Tongue (tissue), 3 donors: ENCODE measurements at places on chromosomes 2 and 18. TPM values are rescaled to one million over a fixed set of nuclear protein-coding genes. Genes with fewer than 3 reads are reported as not detected.

DNA sequence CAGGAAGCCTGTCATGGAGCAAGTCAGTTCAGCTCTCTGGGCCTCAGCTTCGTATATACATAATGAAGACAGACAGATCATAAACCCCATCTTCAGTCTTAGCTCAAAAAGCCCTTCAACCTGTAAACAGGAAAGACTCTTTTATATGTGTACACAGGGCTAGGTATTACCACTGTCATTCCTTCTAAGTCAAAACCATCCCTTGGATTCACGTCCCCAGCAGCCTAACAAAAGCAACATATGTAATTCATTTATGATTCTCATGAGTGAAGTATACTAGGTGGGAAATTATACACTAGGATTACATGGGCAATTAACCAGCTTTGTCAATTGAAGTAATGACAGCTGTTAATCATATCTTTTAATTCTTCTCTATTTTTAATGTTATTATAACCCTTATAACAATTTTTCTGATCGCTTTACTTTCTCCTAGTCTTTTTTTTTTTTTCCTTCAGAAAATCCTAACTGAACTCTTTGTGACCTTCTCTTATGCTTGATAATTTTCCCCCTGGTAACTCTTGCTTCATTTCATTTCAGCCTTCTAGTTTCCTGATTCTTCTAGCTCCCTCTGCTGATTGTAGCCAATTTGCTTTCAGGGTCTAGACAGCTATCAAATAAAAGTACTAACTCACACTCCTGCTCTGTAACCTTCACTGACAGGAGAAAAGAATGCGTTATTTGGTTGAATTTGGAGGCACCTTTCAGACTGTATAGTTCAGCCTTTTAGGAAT is 99.7 kb downstream of the RBM43 start:
- DNase-seq = peak; percentile 73

DNA sequence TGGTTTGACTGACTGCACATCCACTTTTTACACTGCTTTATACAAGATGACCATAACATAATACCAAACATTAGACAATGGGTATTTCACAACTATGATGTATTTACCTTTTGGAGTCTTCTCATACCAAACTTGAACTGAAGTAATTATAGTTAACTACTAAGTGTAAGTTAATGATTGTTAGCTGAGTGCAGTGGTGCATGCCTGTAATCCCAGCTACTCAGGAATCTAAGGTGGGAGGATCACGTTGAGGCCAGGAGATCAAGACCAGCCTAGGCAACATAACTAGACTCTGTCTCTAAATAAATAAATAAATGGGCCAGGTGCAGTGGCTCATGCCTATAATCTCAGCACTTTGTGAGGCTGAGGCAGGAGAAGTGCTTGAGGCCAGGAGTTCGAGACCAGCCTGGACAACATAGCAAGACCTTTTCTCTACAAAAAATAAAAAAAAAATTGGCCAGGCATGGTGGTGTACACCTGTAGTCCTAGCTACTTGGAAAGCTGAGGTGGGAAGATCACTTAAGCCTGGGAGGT is 44.9 kb upstream of the ORC2 start:
- no peak for DNase-seq

GRCh38 chr2:157259386-157259785 is 1.9 kb downstream of the GALNT5 start:
- DNase-seq = no peak

- DNase-seq = no peak
These were observed 381.2 kb downstream of the TXNL1 start for GRCh38 chr18:56257205-56257604.

- no peak for DNase-seq
These were observed 42.3 kb upstream of the GPC1 start for GRCh38 chr2:240392948-240393830.

DNA sequence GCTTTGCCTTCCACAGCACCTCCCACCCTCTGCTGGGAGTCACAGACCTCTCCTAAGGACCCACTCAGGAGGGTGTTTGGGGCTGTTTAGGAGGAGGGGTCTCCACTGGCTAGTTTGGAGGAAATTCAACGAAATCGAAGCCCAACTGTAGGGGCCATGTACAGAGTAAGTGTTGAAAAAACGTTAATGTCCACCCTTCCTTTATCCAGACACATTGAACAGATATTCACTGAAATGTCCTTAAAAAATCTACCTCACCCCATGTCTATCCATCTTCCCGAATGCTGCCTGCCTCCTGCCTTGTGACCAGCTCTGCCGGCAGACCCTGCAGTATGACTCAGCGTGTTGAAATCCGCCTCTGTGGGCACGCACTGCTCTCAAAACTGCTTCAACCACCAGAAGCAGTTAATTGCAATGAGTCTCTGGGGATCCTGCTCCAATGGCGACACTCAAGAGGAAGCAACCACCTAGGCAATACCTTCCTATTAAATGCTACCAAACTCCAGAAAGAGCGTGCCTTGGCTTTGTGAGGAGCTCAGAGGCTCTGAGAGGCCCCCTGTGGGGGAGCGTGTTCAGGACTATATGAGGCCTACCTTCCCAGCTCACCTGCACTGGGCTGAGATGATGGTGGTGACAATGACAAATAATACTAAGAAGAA is 61.4 kb upstream of the RTN4 start:
- peak; percentile 57 for DNase-seq

DNA sequence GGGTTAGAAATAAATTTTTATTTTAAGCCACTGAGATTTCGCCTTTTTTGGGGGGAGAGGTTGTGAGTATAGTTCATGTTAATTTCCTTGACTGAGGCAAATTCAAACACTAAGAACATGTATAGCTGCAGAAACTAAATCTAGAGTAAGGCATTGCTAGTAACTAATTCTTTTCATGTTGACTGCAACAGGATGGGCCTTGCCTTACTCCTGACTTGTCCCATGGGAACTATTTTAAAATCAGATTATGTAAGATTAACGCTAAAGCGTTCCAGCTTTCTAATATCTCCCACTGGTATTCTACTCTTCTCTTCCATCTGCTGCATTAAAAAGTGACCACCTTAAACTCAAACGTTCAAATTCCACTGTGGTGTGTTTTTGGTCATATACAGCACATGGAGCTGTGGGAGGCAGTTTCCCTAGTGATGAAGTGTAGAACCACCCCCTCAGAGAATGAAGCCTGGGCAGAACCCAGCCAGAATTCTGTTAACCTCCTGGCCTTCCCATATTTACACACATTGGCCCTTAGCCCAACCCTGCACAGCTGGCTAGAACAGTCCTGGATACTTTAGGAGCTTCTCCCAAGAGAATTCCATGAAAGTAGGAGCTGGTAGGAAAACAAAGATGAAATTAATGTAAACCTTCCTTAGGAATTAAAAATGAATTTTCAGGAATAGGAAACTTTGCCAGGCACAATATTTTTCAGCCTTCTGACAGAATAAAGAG is 687.8 kb downstream of the SLC4A3 start:
- DNase-seq = peak; percentile 68

- DNase-seq = peak; percentile 63
These were observed 363.5 kb downstream of the GRB14 start for GRCh38 chr2:164257742-164258141.

- no peak for DNase-seq
These were observed 73.4 kb upstream of the ATL2 start for GRCh38 chr2:38450509-38450908.

DNA sequence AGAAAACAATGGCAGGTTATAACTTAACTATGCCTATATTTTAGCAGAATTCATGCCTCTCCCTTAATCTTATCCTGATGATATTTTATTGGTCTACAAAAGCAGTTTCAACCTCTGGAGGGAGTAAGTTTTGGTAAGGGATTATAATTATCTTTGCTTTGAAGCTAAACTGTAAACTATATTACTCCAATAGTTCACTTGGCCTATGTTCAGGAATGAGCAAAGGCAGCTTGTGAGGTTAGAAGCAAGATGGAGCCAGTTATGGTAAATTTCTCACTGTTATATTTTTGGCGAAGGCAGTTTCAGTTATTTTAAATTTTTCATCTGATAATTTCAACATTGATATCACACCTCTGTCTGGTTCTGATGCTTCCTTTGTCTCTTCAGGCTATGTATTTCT is 192.5 kb upstream of the RGPD4 start:
- DNase-seq = no peak

Gene RNF181
- 71.9 TPM for total RNA-seq

Gene STARD6
- not detected for total RNA-seq

Gene PTH2R
- total RNA-seq = 0.31 TPM

Gene HOXD13
- not detected for total RNA-seq

Gene FAM110C
- total RNA-seq = 3.7 TPM

Gene BCL2L11
- total RNA-seq = 17.8 TPM

Gene ZNF521
- total RNA-seq = 85.8 TPM

Gene SERPINB4
- total RNA-seq = not detected

Gene STPG4
- total RNA-seq = not detected
